ENCODE measurements at places on chromosomes 2 and 18. TPM values are rescaled to one million over a fixed set of nuclear protein-coding genes. Genes with fewer than 3 reads are reported as not detected.

- H3K4me1 ChIP-seq: no peaks in the 10 kb centered on the region
- H3K27me3 ChIP-seq: peaks cover 7% of the 10 kb centered on the region
- H3K4me3 ChIP-seq: no peak overlapping the region
- H3K36me3 ChIP-seq: no peaks in the 10 kb centered on the region
- H3K27ac ChIP-seq: no peak overlapping the region
- DNase-seq: no peak
Observed at GRCh38 chr2:149536649-149537048, 50.9 kb downstream of the MMADHC start.

- peak; percentile 65 for DNase-seq
- H3K27me3 ChIP-seq: no peaks in the 10 kb centered on the region
- no peak overlapping the region for H3K27ac ChIP-seq
- peaks cover 37% of the 10 kb centered on the region for H3K36me3 ChIP-seq
Observed at GRCh38 chr2:241156971-241157441, 6.7 kb downstream of the PPP1R7 start.

- no peaks in the 10 kb centered on the region for H3K27me3 ChIP-seq
- no peaks in the 10 kb centered on the region for H3K36me3 ChIP-seq
- H3K4me3 ChIP-seq: no peak overlapping the region
- no peaks in the 10 kb centered on the region for H3K4me1 ChIP-seq
Observed at GRCh38 chr2:215535125-215535668, 99.3 kb upstream of the FN1 start.

DNA sequence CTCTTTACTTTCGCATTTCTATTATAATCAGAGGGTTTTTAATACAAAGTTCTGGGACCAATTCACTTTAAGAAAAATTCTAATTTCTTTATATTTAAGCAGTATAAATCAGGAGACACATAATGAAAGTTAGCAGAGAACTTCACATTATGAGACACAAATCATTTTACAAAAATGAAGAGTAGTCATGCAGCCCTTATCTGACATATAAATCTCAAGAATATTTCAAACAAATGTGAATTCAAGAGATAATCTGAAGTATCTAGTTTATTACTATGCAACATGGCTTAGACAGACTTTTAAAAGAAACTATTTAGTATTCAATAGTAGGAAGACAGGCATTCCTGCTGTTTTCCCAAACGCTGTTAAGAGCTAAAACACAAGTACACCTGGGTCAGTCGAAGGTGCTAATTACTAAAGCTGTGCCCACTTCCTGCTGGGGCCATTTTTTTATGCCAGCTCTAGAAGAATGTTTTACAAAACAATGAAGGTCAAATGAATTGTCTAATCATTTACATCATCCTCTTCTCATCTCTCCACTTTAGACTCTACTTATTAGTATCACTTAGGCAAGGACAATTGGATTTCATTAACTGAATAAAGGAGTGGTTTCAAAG is 40.2 kb downstream of the CWC22 start:
- H3K4me1 ChIP-seq: no peaks in the 10 kb centered on the region
- DNase-seq: peak; percentile 54
- H3K27me3 ChIP-seq: no peaks in the 10 kb centered on the region
- no peak overlapping the region for H3K4me3 ChIP-seq
- peaks cover 83% of the 10 kb centered on the region for H3K36me3 ChIP-seq

DNA sequence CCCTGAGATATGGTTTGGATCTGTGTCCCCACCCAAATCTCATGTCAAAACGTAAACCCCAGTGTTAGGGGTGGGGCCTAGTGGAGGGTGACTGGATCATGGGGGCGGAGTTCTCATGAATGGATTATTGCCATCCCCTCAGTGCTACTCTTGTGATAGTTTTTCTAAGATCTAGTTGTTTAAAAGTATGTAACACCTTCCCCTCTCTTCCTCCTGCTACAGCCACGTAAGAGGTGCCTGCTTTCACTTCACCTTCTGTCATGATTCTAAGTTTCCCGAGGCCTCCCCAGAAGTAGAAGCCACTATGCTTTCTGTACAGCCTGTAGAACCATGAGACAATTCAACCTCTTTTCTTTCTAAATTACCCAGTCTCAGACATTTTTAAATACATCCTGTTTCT is 16.9 kb downstream of the PUM2 start:
- peaks cover 43% of the 10 kb centered on the region for H3K36me3 ChIP-seq
- no peak for DNase-seq
- H3K27me3 ChIP-seq: no peaks in the 10 kb centered on the region
- H3K4me3 ChIP-seq: no peak overlapping the region
- no peak overlapping the region for H3K27ac ChIP-seq

The SH2D6 gene
- total RNA-seq: 1.3 TPM

DNA sequence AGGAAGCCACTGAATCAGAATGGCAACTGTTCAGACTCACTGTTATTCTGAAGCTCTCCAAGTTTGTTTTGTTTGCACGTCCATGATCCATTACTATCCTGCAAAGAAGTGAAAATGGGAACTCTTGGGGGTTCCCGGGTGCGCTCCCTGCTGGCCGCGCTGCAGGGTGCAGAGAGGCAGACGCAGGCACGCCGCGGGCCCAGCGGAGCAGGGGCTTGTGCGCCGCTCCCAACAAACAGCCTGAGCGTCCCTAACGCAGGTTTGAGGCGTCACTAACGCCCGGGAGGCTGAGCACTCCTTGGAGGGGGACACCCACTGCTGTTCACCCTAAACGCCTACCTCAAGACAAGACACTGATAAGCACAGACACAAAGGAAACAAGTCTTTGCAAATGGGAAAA is 14.3 kb upstream of the PIEZO2 start:
- no peak overlapping the region for H3K4me3 ChIP-seq
- peak; percentile 79 for DNase-seq
- no peaks in the 10 kb centered on the region for H3K4me1 ChIP-seq
- H3K36me3 ChIP-seq: no peaks in the 10 kb centered on the region
- no peak overlapping the region for H3K27ac ChIP-seq

The PDCD1 gene
- total RNA-seq: 0.17 TPM

The SIX3 gene
- 5.7 TPM for total RNA-seq

DNA sequence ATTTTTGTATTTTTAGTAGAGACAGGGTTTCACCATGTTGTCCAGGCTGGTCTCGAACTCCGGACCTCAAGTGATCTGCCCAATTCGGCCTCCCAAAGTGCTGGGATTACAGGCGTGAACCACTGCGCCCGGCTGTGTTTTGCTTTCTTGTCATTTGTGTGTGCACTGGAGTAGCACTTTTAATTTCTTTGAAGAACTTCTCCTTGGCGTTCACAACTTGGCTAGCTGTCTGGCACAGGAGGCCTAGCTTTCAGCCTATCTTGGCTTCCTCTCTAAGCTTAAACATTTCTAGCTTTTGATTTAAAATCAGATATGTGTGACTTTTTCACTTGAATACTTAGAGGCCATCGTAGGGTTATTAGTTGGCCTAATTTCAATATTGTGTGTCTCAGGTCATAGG is 93.0 kb downstream of the COMMD1 start:
- no peaks in the 10 kb centered on the region for H3K36me3 ChIP-seq
- H3K27me3 ChIP-seq: no peaks in the 10 kb centered on the region
- DNase-seq: no peak
- H3K4me1 ChIP-seq: peaks cover 7% of the 10 kb centered on the region

DNA sequence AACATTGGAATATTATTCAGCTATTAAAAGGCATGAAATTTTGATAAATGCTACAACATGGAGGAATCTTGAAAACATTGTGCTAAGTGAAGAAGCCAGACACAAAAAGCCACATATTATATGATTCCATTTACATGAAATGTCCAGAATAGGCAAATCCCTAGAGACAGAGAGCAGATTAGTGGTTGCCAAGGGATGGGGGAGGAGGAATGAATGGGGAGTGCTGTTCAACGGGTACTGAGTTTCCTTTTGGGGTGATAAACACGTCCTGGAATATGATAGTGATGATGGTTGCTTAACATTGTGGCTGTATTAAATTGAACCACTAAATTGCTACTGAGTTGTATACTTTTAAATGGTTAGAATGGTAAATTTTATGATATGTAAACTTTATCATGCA is 8.9 kb upstream of the TWSG1 start:
- no peaks in the 10 kb centered on the region for H3K27me3 ChIP-seq
- no peak overlapping the region for H3K4me3 ChIP-seq
- H3K36me3 ChIP-seq: no peaks in the 10 kb centered on the region
- H3K27ac ChIP-seq: no peak overlapping the region
- DNase-seq: no peak

- peaks cover 28% of the 10 kb centered on the region for H3K27me3 ChIP-seq
- no peak overlapping the region for H3K27ac ChIP-seq
- no peaks in the 10 kb centered on the region for H3K36me3 ChIP-seq
- peaks cover 3% of the 10 kb centered on the region for H3K4me1 ChIP-seq
- H3K4me3 ChIP-seq: no peak overlapping the region
Observed at GRCh38 chr18:9694952-9695495, 13.1 kb upstream of the RAB31 start.

All from endodermal cell (in vitro differentiated cells).